ENCODE measurements at places on chromosomes 13 and 19.

DNA sequence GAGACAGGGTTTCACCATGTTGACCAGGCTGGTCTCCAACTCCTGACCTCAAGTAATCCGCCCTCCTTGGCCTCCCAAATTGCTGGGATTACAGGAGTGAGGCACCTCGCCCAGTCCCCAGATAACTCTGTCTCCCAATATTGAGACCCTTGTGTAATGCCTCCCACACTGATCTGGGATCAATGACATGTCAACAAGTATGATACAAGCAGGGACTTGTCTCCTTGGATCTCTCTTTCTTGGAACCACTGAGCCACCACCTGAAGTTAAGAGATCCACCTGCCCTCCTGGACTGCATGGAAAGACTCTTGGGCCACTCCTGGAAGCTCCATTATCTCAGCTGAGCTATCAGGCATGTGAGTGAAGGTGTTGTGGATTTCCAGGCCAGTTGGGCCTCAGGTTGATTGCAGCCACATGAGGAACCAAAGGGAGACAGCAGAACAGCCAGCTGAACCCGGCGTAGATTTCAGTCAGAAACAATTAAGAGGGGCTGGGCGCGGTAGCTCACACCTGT is 15.1 kb downstream of the NFKBID start:
- DNase-seq, result no peak

- no peak for DNase-seq
Measured at GRCh38 chr13:30584051-30584731, 33.5 kb upstream of the USPL1 start.

DNA sequence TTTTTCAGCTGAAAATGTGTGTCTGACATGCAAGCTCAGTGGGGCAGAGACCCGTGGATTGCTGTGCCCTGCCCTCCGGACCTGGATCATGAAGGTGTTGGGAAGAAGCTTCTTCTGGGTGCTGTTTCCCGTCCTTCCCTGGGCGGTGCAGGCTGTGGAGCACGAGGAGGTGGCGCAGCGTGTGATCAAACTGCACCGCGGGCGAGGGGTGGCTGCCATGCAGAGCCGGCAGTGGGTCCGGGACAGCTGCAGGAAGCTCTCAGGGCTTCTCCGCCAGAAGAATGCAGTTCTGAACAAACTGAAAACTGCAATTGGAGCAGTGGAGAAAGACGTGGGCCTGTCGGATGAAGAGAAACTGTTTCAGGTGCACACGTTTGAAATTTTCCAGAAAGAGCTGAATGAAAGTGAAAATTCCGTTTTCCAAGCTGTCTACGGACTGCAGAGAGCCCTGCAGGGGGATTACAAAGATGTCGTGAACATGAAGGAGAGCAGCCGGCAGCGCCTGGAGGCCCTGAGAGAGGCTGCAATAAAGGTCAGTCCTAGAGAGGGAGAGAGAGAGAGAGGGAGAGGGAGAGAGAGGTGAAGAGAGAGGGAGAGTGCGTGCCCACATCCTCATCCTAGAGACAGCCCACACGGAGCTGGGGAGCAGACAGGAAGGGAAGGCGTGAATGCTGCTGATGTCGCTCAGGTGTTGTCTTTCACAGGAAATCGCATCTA is 5.1 kb upstream of the DCUN1D2 start:
- DNase-seq, result peak; percentile 37

DNA sequence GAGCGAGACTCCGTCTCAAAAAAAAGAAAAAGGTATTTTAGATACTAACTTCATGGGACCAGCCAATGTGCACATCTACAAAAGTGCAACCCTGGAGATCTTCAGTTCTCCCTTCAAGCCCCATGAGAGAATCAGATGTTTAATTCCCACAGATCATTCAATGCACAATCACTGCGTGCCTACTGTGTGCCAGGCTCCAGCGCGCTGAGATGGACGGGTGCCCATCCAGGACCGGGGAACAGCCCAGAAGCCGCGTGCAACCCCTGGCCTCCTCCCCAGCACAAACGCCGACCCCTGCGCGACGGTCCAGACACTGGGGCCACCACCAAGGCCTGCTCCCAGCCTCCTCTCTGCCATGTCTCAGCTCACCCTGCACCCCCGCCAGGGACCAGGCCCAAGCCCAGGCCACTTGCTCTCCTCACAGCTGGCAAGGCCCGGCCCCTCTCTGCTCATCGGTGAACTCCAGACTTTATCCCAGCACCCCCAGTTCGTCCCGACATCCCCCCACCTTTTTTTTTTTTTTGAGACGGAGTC is 5.3 kb downstream of the BTBD2 start:
- no peak for DNase-seq

GRCh38 chr13:29952245-29952644 is 101.8 kb upstream of the UBL3 start:
- DNase-seq, result no peak

Measured in left lobe of liver (tissue), 2 donors.